ENCODE measurements at places on chromosomes 4 and X.

- no peak for DNase-seq
Observed at GRCh38 chrX:17744896-17745523, 7.7 kb downstream of the SCML1 start.

- DNase-seq: no peak
Observed at GRCh38 chr4:72966652-72967051, 102.9 kb downstream of the COX18 start.

GRCh38 chr4:120139392-120139791 is 72.7 kb upstream of the MAD2L1 start:
- DNase-seq: no peak

DNA sequence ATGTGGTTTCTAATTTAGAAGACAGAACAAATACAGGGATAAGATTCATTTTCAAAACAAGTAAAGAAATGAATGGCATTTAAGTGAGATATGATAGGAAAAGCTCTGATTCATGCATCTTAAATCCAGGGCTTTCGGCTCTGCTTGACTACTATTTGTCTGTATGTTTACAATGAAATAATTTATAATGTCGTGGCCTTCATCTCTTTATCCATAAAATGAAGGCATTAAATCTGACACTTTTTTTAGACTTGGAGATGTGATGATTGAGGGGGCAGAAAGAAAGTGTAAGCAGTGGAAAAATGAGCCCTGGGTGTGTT is 115.7 kb upstream of the KIT start:
- no peak for DNase-seq

- no peak for DNase-seq
Observed at GRCh38 chr4:45803994-45804393, 319.9 kb downstream of the GABRG1 start.

DNA sequence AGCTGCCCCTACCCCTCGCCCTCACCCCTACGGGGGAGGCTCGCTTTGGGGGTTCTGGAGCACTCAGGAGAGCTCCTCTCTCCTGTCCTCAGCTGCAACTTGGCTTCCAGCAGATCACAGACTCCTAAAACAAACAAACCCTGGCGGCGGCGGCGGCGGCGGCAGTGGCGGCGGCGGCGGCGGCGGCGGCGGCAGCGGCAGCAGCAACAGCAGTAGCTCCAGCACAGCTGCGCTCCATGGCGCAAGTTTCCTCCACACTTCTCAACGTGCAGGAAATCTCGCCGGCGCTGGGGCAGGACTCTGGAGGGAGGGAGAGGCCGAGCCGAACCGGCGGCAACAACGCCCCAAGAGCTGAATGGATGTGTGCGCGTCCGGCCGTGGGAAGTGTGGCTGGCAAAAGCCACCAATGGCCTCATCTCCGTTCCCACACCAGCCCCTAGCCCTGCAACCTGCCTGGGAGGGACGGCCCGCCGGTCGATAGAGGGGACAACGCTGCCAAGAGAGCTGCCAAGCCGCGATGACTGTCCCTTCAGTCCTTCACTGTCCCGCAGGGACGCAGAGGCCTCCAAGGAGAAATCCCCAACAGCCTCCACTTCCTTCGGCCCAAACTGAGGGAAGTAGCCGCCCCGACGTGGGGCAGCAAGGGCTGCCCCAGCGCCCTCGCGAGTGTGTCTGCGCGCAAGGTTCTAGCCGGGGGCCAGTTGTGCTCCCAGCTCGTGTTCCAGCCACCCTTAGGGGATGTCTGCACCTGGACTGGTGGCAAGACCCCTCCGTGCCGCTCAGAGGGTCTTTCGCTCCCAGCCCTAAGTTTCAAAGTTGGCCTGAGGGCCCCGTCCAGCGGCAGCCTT is 775 bp downstream of the SHROOM4 start:
- peak; percentile 6 for DNase-seq

- DNase-seq: no peak
Observed at GRCh38 chr4:177728361-177729152, 286.3 kb upstream of the AGA start.
